ENCODE measurements at places on chromosomes 11 and 22.

DNA sequence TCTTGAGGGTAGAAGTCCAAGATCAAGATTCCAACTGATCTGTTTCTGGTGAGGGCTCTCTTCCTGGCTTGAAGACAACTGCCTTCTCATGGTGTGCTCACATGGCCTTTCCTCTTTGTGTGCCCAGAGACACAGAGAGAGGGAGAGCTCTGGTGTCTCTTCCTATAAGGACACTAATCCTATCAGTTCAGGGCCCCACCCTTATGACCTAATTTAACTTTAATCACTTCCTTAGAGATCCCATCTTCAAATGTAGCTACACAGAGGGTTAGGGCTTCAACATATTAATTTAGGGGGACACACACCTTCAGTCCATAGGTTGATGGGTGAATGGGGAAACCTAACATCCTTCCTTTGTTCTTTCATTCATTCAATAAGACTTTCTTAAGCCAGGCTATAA lies 144.6 kb downstream of the MN1 start:
- DNase-seq = no peak

- no peak for DNase-seq
These were observed 138.2 kb upstream of the MTMR2 start for GRCh38 chr11:96062134-96062533.

DNA sequence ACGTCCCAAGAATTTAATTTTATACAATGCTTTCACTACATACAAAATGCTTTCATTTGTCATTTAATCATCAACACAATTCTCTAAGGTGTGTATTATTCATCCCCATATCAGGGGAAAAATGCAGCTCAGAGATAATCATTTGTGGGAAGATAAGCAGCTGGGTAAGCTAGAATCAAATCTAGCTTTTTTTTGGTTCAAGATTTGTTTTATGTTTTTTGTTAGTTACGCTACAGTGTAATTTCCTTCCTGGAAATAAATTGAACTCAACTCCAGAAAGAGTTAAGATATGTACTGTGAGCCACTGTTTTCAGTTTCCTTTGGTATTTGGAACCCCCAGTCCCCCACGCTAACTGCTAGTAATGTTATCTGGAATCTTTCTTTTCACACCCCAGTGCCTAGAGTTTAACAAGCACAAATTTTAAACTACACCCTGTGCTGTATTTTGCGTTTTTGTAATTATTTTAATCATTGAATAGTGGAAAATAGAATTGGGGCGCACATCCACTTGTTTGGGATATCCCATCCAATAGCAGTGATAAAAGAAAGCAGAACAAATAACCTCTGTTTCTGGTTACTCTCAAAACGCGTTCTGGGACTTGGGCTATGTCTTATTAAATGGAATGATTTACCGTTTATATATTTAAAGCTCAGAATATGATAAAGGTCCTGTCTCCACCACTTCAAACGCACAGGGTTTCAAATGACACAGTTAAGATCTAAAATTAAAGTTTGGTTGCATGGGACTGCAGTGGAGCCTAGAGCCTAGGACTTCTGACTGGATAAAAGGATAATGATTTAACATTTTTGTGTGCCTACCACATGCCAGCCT lies 2.1 kb upstream of the HSPA8 start:
- DNase-seq = no peak

- no peak for DNase-seq
These were observed 6.5 kb downstream of the NNMT start for GRCh38 chr11:114302663-114303062.

DNA sequence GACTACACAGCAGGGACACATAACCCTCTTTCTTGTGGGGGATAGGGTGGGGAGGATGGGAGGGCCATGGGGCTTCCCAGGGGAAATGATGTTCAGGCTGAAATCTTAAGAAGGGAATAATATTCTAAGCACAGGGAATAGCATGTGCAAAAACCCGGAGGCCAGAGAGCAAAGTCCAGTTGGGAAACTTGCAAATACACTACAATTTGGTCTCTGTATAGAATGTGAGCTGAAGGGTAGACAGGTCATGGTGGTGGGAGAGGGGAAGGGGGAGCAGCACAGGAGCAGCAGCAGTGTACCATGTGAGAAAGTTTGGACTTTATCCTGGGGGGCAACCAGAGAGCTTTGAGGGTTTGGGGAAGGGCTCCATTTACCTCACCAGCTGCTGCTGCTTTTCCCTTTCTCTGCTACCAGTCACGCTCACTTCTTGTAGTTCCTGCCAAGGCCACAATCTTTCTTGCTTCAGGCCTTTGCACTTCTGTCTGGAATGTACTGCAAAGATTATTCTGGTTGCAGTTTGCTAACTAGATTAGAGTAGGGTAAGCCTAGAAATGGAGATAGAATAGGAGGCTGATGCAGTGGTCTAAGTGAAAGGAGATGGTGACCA lies 43.0 kb downstream of the KREMEN1 start:
- DNase-seq = no peak

- peak; percentile 67 for DNase-seq
These were observed 109.2 kb downstream of the CSNK2A3 start for GRCh38 chr11:11243590-11244469.
